ENCODE measurements at places on chromosomes 2 and 18.

GRCh38 chr2:158189526-158189925, 87.8 kb downstream of the UPP2 start:
- DNase-seq = no peak

- no peak for DNase-seq
Measured at GRCh38 chr2:231000211-231000904, 4.4 kb downstream of the SPATA3 start.

DNA sequence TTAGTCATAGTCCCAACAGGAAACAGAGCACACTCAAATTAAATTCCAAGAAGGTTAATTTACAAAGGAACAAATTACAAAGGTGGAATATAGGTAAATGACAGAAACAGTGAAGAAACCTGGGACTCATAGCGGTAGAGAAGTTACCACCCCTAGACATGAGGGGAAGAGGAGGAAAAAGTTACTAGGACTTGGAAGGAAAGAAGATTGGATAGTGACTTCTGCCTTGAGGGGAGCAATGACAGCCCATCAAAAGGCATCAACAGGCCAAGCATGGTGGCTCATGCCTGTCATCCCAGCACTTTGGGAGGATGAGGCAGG, 2.4 kb upstream of the PDE11A start:
- DNase-seq = no peak

DNA sequence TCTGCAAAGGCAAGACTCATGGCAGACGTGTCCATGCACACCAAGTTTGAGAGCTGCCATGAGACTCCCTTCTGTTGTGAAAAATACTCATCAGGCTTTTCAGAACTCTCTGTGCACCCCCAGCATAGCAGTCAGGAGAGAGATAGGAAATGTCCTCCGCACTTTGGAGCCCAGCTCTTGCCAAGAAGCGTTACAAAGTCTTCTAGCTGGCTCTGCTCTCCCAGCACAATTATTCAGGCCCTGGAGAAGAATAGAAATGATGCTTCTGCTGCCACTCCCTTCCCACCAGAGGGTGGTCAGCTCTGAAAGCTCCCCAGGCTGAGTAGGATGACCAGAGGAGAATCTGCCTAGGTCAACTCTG, 594.4 kb upstream of the ID2 start:
- no peak for DNase-seq

DNA sequence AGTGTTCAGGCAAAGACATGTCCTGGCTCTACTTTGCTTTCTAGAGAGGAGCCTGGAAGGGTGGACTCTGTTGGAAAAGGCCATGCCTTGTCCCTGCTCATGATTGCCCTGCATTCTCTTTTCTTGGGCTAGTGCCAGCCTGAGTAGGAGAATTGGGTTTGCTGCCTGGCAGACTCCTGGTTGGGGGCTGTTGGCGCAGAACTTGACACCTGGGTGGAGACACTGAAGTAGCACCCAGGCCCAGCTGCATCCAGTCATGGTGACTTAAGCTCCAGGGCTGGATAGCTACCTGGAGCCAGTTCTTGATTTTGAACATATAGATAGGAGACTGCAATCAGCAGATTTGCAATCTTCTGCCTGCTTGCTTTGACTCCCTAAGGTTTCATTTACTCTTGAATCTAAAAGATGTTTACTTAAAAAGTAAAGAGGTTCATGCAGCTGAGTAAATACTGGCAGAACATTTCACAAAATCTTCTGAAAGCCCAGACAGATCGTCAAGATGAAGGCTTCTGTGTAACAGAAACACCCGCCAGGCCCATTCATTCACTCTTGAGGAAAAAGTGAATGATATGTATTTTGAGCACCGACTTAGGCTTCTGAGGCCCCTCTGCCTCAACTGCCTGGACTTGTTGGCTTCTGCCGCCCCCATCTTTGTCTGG, 38.0 kb upstream of the YWHAQ start:
- DNase-seq = no peak

DNA sequence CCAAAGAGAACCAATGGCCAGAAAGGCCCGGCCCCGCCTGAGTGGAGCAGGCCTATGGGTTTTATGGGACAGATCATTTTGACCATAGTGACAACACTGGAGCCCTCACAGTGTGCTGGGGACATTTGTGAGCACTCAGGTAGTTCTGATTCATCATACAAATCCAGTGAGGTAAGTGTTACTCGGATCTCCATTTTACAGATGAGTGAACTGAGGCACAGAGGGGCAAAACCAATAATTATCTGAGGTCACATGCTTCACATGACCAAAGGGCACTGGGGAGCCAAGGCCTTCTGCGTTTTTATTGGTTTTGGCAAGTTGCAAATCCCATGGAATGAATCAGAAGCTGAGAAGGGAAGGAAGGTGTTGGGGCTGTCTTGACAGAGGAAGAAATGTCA, 111.5 kb upstream of the MGAT5 start:
- no peak for DNase-seq

DNA sequence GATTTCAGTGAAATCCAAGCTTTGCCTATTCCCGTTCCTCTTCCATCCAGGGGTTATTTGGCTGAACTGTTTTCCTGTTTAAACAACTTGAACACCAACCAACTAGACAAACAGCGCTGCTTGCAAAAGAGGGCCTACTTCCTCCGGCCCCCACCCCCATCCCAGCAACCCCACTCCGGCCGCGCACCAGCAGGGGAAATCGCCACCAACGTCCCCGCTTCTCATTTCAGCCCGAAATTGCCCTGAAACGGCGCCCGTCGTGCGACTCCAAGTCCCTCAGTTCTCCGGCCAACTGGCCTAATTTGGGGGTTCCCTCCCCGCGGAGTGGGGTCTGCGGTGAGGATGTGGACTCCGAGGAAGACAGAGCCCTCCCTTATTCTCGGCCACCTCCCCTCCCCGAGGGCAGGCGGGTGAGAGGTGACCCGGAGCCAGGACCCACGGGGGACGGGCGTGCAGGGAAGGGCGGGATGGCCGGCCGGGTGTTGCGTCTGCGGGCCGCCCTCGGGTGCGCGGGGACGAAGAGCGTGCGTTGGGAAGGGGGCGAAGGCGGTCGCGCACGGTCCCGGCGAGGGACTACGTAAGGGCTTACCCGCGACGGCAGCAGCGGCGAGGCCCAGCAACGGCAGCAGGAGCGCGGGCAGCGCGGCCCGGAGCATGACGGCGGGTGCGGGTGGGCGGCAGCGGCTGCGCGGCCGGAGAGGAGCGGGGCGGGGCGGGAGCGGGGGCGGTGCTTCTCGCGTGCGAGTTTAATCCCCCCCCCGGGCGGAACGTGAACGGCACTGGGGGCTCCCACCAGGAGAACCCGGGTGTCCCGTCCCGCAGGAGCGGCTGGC, at the start of gene CD302:
Gene CD302 (minus strand): TSS at position 666 of the 833 bp plus-strand sequence. CDS start 10 bp downstream, at position 656.
- peak; percentile 13 for DNase-seq

DNA sequence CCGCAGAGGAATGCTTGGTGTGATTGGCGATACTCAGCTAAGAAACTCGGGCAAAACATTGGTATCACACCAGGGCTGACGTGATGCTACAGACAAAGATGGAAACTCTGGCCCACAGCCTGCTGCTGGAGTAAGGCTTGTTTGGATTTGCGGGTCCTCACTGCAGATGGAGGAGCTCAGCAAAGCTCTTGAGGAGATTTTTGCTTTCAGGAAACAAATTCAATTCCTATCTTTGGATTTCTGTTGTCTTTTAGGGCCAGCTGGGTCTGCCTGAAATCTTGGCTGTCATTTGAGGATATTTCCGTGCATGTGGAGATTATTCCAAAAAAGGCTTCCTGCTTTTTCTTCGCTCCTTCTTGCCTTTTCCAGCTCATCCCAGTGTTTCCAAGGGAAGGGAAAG, 475.8 kb downstream of the TSN start:
- no peak for DNase-seq

DNA sequence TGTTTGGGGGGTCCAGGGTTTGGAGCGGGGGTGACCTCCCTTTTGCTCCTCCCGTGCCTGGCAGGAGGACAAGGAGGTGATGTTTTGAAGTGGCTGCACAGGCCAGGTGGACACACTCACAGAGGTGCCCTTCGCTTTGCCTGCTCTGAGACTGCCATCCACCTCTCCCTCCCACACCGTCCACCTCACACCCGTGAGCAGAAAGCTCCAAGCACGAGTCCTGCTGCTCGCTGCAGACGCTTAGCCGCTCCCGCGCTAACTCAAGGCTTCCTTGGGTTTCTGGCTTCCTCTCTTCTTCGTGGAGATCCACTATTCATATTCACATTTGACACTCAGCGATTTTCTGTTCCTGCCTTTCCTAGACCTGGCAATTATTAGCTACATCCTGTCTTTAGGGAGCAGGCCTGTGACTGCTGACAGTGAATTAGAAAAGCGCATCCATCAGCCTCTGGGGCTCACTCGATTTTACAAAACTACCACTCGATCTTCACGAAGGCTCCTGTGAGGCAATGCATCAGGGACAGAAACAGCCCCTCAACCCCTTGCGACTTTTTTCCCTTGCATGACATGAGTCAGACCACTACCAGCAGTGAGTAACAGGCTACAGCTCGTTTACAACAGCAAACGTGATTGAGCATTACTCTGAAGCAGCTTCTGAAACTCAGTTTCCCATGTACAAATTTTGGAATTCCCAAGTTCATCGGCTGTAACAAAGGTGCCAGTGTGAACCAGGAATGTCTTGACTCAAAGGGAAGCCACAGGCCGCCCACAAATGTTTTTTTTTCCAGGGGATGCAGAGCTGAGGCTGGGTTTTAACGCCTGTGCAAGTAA, 238.7 kb upstream of the SOX11 start:
- no peak for DNase-seq

DNA sequence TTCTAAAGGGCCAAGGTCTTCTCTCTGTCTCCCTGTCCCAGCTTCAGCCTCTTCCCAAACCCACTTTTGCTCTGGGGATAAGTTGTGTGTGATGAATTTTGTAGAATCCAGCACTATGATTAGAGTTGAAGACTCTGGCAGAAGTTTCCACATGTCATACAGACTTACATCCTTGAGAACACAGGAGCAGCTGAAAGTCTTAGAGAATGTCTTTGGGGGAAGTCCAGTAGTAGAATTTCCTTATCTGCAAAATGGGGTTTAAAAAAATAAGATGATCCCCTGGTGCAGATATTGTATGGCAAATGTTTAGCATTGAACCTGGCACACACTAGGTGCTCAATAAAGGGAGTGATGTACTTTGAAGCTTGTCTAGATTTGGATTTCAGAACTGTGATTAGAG, 65.2 kb downstream of the TMEM247 start:
- DNase-seq = no peak

DNA sequence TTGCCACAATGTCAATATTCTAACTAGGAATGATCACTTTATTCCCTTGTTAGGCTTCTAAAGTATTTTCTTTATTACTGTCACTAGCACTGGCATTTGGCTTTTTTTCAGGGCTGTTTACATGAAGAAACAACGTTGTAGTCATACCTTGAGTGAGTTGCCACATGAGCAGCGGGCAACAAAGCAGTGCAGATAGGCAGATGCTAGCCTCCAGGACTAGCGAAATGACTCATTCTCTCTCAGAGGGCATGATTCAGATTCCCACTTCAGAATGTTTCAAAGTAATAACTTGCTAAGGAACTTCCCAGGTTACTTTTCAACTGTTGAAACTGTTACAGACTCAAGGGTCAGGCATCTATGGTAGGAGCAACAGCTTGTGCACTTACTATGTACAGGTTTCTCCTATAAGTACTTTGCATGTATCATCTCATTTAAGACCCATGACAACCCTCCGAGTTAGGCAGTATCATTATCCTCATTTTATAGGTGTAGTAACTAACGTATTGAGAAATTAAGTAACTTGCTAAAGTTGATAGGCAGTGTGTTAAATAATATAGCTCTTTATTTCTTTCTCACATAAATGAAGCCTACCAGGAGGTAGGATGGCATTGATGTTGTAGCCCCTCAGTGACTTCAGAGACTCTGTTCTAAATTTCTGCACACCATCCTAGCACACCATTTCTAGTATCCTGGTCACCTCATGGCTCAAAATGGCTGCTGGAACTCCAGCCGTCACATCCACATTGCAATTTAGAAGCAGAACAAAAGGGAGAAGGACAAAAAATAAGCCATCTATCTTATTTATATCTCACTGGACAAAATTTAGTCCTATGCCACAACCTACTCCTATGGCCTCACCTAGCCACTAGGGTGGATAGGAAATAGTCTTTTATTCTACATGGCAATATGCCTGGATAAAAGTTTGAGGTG, 83.3 kb downstream of the ICOS start:
- DNase-seq = no peak

GRCh38 chr2:238090887-238091286, 9.3 kb upstream of the ESPNL start:
- no peak for DNase-seq

DNA sequence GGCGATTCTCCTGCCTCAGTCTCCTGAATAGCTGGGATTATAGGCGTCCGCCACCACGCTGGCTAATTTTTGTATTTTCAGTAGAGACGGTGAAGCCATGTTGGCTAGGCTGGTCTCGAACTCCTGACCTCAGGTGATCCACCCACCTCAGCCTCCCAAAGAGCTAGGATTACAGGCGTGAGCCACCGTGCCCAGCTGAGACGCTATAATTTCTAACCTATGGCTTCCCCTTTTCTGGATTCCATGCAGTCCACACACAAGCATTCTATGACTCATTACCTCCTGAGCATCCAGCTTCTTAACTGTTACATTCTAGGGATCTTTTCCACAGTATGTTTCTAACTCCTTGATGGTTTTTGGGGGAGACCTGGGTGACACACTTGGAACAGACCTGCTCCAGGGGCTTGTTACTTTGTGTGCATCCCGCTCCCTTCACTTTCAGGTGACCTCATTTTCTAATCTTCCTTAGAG, 11.8 kb upstream of the KCMF1 start:
- DNase-seq = no peak

DNA sequence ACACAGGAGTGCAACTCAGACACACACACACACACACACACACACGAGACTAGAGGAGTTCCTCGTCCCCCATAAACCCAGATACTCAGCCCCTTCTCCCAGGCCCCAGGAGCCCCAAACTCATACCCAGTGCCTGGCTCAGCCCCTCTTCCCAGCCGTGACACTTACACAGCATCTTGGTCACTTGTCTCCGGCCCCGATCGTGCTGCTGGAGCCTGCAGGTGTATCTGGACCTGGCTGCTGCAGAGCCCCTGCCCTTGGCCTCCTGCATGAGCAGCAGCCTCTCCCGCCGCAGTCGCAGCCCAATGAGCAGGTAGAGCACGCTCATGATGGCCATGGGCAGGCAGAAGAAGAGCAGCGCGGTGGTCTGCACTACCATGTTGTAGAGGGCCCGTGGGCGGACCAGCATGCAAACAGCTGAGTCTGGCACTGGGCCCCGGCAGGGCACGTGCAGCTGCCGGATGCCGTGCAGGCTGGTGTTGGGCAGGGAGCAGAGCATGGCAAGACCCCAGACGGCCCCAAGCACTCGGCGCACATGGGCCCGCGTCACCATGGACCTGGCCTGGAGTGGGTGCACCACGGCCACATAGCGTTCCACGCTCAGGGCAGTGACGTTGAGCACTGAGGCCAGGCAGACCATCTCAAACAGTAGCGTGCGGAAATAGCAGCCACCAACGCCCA, 2.1 kb downstream of the NMUR1 start:
- no peak for DNase-seq

DNA sequence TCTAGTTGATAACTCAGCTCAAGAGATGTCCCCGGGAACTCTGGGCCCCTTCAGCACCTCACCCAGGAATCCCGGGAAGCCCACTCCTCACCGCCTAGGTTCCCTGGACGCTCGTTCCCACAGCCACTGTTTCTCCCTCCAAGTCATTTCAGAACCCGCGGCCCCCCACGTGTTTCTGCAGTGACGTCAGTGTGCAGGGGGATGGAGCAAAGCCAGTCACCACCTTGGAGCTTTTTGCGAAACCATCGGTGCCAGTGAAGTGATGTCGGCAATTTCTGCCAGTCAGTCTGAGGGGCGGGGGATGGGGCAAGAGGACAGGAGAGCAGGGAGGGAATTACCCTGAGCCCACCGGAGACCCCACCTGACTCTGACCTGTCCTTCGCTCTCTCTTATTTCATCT, 119.2 kb downstream of the SNTG2 start:
- no peak for DNase-seq

GRCh38 chr2:41127351-41127750, 675.5 kb upstream of the SLC8A1 start:
- no peak for DNase-seq

Data from stimulated activated CD8-positive, alpha-beta memory T cell treated with anti-CD3 and anti-CD28 coated beads, Interleukin-15, amount 100 ng/mL, for 24 hours (primary cell).